ENCODE measurements at places on chromosomes 4 and X.

DNA sequence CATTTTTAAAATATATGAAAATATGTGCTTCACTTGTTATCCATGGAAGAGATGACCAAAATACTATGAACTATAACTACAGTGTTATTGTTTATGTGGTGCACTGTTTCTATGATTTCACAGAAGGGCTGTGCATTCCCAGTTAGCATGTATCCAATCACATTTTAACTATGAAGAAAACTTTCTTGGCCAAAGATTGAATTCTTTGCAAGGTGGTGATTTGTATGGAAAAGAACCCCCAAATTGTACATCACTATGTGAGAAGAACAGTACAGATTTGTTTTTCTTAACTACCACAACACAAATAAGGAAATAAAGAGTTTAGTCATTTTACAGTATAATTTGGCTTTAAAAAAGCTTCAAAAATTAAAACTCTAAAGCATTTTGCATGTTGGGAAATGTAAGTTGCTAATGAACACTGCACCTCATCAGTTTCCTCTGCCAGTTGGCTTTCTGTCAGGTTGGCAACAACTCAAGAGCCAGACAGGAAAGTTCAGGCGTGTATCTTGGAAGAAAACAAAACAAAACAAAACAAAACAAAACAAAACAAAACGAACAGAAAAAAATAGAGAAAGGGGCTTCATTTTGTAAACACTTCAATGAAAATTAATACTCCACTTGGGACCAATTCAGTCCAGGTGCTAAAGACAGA is 237.0 kb downstream of the SCFD2 start:
- DNase-seq, result no peak

- DNase-seq, result no peak
Measured at GRCh38 chrX:103710609-103711008, at the start of gene TMEM31. TMEM31 (plus strand) TSS chrX:103710909; CDS start chrX:103712259, 1,350 bp downstream.

- no peak for DNase-seq
Measured at GRCh38 chrX:151774421-151774820, 39.9 kb downstream of the CNGA2 start.

DNA sequence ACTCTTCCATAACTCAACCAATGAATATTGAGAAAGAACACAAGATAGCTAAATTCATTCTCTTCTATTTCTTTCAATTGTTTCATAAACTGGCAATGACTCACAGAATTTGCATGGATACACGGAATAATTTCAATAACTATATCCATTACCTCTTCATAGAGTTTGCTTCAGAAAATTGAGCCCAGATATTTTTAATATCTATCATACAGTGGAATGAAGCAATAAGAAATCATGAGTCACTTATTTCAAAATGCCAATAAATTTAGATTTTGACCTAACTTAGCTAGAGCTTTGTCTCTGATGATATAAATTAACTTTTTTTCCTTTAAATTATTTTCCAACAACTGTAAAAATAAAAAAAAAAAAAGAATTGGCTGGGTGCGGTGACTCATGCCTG is 22.2 kb upstream of the MANBA start:
- DNase-seq, result no peak

DNA sequence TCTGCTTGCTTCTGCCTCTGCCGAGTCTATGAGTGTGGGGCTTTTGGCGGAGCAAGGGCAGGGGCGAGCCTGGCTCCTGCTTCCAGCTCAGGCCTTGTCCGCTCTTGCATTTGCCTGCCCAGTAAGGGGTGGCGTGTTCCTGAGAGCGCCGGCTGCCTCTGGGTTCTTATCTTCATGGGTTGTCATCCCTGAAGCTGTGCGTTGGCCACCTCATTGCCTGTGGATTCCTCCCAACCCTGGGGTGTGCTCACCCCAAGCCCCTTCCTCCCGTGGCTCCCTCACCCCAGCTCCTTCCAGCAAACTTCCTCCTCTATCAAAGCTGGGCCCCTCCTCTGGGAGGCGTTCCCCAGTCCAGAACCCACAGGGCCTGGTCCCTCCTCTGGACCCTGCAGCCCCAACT is 17.5 kb downstream of the SH3BP2 start:
- DNase-seq, result no peak

- no peak for DNase-seq
Measured at GRCh38 chr4:150242820-150243458, 164.7 kb downstream of the DCLK2 start.

GRCh38 chrX:133676344-133677122 is 261.2 kb upstream of the GPC4 start:
- DNase-seq, result no peak

DNA sequence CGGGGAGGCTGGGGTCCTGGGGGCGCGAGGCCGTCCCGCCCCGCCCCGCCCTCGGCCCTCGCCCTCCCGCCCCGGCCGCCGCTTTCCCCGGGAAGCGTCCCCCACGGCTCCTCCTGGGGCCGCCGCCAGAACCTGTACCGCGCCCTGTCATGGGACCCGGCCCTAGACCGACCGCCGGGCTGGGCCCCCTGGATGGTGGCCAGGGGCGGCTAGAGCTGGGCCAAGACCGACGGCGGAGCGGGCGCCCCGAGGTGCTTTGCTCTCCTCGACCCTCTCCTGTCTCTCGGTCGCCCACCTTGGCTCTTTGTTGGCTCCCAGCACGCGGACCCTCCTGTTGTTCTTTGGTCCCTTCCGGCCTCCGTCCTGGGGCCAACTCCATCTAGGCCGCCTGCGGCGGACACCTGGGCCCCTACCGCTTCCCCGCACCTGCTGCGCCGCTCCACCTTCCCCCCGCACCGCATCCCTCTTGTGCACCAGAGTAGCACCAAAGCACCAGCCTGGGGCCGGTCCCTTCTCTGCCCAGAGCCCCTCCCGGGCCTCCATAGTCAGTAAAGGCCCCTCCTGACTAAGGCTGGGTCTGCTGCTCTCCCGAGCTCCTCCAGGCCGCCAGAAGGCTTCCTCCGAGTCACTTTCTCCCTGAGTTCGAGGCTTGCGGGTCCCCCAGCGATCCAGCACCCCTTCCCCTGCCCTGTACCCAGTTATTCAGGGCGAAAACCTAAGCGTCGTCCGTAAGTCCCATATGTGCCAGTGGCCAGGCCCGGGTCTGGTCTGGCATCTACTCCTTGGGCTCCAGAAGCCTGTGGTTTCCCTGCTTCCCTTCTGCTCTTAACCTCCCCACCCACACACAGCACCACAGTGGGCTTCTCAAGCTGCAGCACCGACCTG is 587 bp downstream of the TACC3 start:
- DNase-seq, result no peak

DNA sequence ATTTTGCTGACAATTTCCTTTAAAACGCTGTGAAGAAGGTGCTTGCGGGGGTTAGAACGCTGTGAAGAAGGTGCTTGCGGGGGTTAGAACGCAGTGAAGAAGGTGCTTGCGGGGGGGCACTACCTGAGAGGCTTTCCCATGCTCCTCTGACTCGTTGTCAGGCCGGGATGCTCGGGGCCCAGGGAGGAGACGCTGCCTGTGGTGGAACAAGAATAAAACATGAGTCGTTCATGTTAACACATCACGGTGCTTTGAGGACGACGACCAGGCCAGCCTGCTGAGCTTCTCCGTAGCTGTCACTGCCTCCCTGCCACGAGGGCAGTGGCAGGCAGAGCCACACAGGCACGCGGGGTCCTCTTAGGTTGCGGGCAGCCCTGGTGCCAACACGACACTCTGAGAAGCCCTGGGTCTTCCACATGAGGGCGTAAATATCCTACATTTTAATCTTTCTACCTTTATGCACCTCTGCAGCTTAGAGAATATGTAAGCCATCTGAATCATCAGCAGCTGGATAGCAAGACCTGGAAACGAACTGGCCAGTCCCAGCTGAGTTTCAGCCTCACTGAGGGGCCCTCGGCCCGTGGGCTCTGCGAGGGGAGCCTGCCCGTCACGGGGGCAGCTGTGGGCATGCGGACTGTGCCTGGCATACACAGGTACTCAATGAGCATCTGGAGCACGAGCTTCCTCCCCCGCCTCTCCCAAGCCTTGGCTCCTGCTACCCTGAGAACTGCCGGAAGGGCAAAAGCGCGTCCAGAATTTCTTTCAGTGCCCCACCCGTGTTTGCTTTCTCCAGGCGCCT is 47.0 kb downstream of the FGFRL1 start:
- DNase-seq, result no peak

DNA sequence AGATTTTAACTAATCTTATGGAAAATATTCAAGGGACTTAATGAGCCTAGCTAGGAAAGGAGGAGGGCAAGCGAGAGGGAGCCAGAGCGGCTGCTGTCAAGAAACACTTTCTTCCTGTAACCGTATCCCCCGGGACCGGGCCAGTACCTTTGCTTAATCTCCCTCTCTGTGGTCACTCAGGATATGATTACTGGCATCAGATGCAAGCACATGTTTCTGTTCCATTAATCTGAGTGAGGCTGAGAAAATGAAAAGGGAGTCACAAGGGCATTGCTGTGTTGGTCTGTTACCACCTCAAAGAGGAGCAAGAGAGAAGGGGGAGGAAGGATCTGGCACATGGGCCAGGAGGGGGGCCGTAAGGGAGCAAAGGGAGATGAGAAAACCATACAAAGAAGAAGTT is 356.7 kb upstream of the GATB start:
- no peak for DNase-seq

- DNase-seq, result no peak
Measured at GRCh38 chr4:176794651-176795050, 1.9 kb upstream of the VEGFC start.

- DNase-seq, result no peak
Measured at GRCh38 chr4:113815826-113816225, 54.3 kb upstream of the CAMK2D start.

- no peak for DNase-seq
Measured at GRCh38 chrX:134929808-134930207, 61.0 kb upstream of the SMIM10 start.

DNA sequence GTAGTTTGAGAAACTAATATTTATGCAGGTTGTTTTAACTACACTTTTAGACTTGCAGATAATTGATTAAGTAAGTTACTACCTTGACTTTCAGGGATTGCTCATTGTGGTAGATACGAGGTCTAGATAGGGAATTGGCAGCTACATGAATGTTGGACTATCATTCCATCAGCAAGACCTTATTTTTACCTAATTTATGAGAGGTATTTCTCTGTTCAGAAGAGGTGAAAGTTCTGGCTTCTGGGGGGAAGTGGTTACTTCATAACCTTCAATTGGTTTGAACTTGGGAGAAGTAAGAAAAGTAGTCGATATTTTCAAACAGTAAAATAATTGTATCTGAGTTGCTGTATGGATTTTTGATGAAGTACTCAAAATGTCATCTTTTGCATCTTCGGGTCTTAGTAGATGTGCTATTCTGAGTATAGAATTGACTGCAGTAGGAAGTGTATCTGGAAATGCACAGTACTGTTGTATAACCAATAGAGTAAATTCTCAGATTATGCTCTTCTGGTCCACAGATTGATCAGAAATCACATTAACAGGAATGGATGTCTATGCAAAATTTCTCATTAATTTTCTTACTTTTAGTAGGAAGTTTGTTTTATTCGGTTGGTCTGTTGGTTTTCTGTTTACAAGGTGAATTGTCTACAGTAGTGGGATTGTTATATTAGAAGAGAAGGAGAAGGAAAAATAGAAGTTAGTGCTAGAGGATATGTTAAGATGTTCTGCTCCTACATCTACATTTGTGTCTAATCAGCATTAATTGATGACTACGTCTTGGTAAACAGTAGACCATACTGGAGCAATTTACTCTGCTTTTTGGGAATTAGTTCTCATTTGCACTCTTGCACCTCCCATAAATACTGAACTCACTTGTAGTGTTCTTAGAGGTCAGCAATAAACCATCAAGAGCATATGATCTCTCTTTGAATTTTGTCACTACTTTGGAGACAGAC is 3.0 kb downstream of the NFKB1 start:
- DNase-seq, result no peak

DNA sequence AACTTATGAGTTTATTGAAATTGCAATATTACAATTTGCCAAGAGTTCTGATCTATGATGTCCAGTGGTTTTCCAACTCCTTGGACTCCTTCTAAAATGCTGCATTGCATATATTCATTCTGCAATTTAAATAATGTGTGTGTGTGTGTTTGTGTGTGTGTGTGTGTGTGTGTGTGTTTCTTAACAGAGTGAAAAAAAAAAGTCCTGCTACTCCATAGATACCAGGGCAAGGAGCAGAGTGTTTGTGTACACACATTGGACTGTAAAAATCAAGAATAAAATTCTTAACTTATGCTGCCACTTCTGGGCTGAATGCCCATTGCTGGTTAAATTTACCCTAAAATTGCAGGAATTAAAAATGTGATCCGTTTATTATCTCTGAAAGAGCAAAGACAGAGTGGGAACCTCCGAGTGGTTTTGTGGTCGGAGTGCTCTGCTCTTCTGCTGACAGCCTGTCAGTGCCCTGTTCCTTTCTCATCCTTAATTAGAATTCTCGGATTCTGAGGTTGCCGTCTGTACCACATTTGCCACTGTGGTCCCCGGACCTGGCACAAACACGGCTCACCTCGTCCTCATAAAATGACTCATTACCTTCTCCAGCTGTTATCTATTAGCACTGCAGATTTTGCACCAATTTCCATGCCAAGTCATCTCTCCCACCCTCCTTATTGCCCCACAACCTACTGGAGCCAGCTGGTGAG is 355.5 kb downstream of the KCNIP4 start:
- DNase-seq, result no peak

DNA sequence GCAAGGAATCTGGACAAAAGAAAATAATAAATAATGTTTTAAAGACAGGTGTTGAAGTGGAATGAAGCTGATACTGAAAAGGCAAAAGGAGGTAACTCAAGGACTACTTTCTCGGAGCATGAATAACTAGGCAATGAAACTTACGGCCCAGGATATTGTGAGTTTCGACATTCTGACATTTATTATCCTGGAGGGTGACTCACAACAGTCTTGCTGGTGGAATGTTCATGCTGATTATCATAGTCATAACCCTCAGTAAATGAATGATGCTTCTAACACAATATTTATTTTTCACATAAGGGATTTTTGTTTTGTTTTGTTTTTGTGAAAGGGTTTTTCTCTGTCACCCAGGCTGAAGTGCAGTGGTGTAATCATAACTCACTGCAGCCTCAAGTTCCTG is 147.0 kb upstream of the HPGD start:
- DNase-seq, result no peak

GRCh38 chr4:135238940-135239339 is 1037.4 kb upstream of the PABPC4L start:
- no peak for DNase-seq

GRCh38 chrX:111445485-111445884 is 33.5 kb upstream of the DCX start:
- DNase-seq, result no peak

DNA sequence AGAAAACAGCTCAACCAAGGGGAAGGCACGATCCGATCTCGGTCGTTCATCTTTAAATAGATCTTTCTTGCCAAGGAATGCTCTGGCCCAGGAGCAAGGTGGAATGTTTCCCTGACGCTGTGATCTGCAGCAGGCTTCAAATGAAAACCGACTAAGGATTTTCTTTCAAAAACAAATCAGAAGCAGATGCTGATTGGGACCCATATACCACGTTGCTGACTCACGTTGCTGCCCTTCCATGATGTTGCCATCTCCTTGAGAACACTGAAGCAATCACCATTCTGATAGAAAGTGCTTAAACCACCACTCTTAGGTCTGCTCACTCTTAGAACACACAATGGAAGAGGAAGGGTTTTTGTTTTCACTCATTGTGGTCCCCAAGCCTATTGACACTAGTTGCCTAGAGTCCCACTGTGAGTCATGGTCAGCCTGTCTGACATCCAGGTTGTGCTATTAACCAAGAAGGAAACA is 26.1 kb downstream of the LAMTOR3 start:
- no peak for DNase-seq

GRCh38 chr4:109748114-109748513 is 18.2 kb upstream of the PLA2G12A start:
- no peak for DNase-seq

- no peak for DNase-seq
Measured at GRCh38 chr4:160414496-160414895, 1311.6 kb downstream of the RAPGEF2 start.

- no peak for DNase-seq
Measured at GRCh38 chrX:39852491-39852890, 245.3 kb downstream of the BCOR start.

- no peak for DNase-seq
Measured at GRCh38 chrX:84487365-84488353, 14.6 kb downstream of the HDX start.

Data from stimulated activated CD8-positive, alpha-beta memory T cell treated with anti-CD3 and anti-CD28 coated beads, Interleukin-4, amount 100 ng/mL, for 1 hour (primary cell).